ENCODE measurements at places on chromosomes 5 and 9.

DNA sequence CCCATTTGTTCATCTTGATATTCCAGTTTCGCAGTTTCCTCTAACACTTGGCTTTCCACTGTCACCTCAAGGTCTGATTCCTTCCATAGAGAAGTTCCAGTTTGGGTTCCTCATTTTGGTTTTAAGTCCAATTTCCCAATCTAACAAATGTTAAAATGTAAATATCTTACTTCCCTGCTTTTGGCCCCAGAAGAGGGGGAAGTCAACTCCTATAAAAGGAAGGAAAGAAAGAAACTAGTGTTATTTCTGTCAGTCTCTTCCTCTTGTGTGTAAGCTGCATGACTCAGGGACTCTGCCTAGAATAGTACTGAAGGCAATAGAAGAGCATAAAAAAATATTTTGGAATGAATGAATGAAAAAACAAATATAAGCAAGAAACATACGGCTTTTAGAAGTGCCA, 127.5 kb upstream of the CCNG1 start:
- DNase-seq, result no peak

DNA sequence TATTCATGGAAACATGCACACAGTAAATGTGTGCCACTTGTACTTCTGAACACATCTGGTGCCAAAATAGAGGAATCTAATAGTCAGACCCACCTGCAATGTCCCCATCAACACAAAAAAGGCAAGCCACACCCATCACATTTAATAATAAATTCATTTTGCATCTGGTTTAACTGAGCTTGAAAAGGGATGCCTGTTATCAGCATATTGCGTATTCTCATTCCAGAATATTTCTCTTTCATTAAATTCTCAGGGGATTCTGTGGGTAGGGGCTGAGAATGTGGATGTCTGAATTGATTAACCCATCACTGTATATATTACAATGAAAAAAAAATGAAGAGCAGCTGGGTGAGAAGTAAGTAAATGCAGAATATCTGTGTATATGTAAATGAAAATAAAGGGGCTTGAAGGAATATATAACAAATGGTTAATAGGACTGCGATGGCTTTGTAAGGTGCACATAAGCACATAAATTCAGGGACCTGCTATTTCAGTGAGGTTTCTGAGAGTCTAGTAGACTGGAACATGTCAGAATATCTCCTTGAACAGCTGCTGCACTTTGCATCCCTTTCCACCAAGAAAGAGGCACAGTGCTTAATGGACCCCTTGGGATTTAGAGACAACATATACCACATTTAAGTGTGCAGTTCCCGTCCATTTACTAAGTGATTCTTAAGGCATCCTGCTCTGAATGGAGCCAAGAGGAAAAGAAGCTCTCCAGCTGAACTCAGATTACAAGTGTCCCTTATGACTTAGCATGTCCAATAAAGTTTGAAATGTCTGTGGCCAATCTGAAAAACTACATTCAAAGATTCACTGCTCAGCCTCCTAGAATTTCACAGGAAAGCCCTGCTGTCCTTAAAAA, 104.1 kb upstream of the NIPBL start:
- no peak for DNase-seq

GRCh38 chr5:171848911-171849520, 63.4 kb downstream of the SMIM23 start:
- no peak for DNase-seq

DNA sequence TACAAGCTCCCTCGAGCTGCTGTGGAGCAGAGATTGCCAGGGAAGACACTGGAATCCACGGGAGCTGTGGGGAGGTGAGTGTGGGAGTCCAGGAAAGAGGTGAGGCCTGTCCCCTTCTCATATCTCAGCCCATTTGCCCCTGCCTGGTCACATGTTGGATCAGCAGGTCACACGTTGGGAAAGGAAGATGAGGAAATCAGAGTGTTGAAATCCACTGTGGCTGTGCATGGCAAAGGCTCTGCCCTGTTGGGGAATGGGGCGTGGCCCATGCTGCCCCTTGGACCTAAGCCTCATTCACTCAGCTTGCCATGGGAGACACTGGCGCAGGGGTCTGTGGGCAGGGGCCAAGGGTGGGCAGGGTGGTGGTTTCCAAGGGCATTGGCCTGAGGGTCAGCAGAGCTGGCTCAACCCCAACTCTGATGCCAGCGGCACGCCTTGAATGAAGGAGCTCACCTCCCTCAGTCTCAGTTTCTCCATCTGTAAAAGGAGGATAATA, 85.4 kb upstream of the CPEB4 start:
- DNase-seq, result peak; percentile 24

DNA sequence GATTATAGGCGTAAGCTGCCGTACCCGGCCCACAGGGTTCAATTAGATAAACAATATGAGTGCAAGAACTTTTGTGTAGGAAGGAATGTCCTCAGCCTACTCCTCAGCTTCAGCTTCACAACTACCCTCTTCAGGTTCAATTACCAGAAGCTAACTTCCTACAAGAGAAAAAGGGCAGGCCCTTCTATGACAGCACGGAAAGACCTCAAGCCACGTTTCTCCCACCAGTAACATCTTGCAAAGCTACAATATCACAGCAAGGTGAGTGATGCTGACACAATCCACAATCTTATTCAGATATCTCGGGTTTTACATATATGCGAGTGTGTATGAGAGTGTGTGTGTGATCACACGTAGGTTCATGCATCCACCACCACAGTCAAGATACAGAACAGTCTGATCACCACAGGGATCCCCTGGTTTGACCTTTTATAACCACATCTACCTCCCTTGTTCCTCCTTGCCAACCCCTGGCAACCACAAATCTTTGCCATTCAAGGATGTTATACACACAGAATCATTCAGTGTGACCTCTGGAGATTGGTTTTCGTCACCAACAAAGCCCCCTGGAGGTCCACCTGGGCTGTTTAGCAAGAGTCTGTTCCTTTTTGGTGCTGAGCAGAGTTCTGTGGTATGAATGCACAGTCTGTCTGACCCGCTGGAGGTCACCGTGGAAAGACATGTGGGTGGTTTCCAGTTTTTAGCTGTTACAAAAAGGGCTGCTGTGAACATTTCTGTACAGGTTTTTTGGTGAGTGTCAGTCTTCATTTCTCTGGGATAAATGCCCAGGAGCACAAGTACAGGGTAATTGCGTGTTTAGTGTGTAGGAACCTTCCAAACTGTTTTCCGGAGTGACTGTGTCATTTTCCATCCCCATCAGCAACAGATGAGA, 38.2 kb downstream of the IPPK start:
- DNase-seq, result no peak

- no peak for DNase-seq
These were observed 159.4 kb upstream of the NR3C1 start for GRCh38 chr5:143562935-143563334.

- no peak for DNase-seq
These were observed 12.2 kb upstream of the SLC2A6 start for GRCh38 chr9:133490865-133491655.

- no peak for DNase-seq
These were observed 46.1 kb downstream of the PRR16 start for GRCh38 chr5:120510098-120510637.

DNA sequence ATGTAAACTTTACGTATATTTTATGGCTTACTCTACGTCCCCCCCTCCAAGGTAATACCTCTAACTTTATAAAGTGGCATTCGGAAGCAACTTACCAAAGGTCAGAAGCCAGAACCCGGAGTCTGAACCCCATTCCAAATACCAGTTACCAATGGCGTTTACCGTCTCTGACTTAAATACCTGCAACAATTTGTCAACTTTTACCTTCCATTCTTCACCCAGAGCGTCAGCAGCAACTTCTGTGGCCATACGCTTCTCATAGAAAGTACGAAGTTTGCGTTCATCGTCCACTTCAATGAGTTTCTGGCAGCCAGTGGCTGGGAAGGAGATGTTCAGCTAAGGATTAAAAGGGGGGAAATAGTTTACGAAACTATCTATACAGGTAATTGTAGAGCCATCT, 753 bp downstream of the RPS6 start:
- no peak for DNase-seq
